GM12891 (cell line): ENCODE measurements at places on chromosomes 13 and 19.

DNA sequence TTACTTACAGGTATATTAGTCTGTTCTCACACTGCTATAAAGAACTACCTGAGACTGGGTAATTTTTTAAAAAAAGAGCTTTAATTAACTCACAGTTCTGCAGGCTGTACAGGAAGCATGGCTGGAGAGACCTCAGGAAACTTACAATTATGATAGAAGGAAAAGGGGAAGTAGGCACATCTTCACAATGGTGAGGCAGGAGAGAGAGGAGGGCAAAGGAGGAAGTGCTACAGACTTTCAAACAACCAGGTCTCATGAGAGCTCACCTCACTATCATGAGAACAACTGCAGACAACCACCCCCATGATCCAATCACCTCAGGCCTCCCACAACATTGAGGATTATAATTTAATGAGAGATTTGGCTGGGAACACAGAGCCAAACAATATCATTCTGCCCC lies 511.7 kb downstream of the SLITRK6 start:
- DNase-seq = no peak

GRCh38 chr19:46591254-46591653 lies 9.9 kb upstream of the CALM3 start:
- DNase-seq = no peak

DNA sequence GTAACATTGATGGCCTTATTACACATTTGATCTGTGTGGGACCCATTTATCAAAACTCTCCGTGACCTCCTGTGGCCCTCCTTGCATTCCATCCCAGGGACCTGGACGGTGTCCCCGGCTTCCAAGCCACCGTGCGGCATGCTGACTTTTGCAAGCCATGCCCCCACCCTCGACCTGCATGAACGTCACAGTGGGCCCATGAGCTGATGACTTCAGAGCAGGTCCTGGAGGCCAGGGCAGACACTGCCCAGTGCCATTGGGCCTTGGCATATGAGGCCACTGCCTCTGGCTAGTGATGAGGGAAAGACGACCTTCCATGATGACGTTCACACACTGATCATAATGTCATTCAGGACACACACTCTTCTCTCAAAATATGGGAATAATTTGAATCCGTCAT lies 62.8 kb downstream of the RAB20 start:
- no peak for DNase-seq

GRCh38 chr19:13095934-13096927 lies 6.4 kb downstream of the LYL1 start:
- no peak for DNase-seq

DNA sequence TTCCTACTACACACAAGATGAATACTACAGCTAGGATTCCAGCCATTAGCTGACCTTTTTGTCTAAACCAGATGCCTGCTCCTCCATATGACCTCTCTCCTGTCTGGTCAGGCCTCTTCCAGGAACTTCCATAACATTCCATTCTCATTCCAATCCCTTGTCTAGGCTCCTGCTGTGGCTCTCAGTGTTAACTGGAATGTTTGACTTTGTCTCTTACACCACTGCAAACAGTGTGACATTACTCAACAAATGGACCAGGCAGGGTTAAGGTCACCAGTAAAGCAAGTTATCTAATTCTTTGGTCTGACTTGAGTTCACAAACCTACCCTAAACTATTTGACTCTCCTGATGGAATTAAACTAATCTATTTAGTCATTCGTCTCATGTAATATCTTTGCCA lies 2.1 kb upstream of the GPC6 start:
- DNase-seq = no peak

GRCh38 chr13:40420160-40420740 lies 246.2 kb downstream of the FOXO1 start:
- DNase-seq = no peak

DNA sequence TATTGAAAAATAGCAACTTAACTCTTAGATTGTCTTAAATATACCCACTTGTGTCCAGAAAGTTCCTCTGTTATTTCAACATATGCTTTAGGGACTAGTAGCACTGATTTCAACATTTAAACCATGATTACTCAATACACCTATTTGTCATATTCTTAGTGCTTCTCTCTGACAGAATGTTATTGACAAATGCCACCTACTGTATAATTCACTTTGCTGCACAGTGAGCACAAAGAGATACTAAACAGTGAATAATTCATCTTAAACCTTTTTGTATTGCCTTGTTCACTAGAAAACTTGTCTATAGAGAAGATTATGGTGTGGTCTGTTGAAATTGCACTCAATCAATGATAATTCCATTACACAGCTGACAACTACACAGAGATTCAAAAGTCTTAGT lies 692.6 kb downstream of the PCDH17 start:
- DNase-seq = no peak

GRCh38 chr13:25979371-25979770 lies 72.4 kb downstream of the SHISA2 start:
- no peak for DNase-seq

DNA sequence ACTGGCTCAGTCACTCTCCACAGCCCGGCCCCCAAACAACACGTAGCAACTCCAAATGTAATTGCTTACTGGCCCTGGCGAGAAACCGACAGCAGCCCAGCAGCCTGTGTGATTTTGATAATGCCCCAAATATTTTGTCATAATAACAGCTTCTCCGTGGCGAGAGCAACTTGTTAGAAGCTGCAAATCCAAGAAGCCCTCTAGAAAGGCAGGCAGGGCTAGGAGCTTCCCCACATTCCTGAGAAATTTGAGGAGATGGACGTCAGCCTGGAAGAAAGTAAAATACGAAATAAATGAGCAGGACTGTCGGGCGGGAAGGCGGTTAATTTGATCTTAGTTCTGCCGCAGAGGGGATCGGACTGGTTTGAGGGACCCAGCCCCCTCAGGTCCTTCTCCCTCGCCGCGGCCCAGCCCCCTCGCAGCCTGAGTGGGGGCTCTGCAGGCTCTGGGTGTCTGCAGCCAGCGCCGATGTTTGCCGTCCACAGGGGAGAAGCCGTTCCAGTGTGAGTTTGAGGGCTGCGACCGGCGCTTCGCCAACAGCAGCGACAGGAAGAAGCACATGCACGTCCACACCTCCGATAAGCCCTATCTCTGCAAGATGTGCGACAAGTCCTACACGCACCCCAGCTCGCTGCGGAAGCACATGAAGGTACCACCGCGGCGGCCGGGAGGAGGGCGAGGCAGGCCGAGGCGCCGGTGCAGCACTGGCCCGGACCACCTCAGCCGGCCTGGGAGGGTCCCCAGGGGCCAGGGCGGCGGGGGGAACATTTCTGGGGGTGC lies 3.1 kb downstream of the ZIC2 start:
- DNase-seq = no peak

GRCh38 chr13:105365831-105366230 lies 1169.6 kb downstream of the EFNB2 start:
- DNase-seq = no peak

DNA sequence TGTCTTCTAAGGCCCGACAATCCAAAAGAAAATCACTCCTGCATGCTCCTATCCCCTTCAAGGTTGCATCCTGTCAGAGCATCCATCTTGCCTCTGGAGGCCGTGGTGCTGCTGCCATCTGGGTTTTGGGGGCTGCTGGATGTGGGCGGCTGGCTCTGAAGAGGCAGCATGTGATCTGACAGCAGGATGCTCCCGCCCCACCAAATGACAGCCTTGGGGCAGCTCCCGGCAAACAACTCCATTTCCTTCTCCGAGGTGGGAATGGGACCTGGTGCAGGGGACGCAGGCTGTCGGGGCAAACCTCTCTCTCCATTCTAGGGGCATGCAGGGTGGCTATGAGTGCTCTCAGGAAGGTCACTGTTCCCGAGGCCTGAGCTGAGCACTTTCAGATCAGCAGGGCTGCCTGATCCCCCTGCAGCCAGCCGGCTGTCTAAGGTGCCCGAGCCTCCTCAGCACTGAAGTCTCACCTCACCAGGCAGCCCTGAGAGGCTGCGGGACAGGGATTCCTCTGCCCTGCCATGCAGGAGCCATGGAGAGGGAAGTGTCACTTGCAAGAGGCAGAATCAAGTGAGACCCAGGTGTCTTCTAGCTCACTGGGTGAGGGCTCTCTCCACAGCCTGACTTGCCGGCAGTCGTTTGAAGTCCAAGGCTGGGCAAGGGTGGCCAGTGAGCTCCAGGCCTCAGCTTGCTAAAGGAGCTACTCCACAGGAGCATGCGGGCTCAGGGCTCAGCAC lies 28.8 kb downstream of the TSSK6 start:
- no peak for DNase-seq
